Renal pelvis (tissue), 12 donors: ENCODE measurements at places on chromosomes 4 and X. TPM values are rescaled to one million over a fixed set of nuclear protein-coding genes. Genes with fewer than 3 reads are reported as not detected.

The PCDH10 gene
- polyA plus RNA-seq: 5.4 TPM

The USP51 gene
- 11.5 TPM for polyA plus RNA-seq

The STARD8 gene
- polyA plus RNA-seq: 22.9 TPM

The TIGD2 gene
- polyA plus RNA-seq: 11.2 TPM

The TRIML2 gene
- polyA plus RNA-seq: not detected

The IBSP gene
- polyA plus RNA-seq: not detected

The MFAP3L gene
- polyA plus RNA-seq: 22.9 TPM

The TLR6 gene
- 0.74 TPM for polyA plus RNA-seq

The SYN1 gene
- 7.4 TPM for polyA plus RNA-seq

The BCORL1 gene
- polyA plus RNA-seq: 18.6 TPM

The MTMR8 gene
- polyA plus RNA-seq: 2.0 TPM

The FAM9B gene
- polyA plus RNA-seq: 0.10 TPM

The TRO gene
- 114 TPM for polyA plus RNA-seq

The TGIF2LX gene
- not detected for polyA plus RNA-seq

The EGF gene
- 4.6 TPM for polyA plus RNA-seq

The LIMCH1 gene
- 101 TPM for polyA plus RNA-seq

The ODAM gene
- 2.1 TPM for polyA plus RNA-seq

The PDLIM3 gene
- polyA plus RNA-seq: 4.5 TPM

The LANCL3 gene
- polyA plus RNA-seq: 0.23 TPM

The PRDM8 gene
- polyA plus RNA-seq: 2.8 TPM

The NLGN4X gene
- 11.4 TPM for polyA plus RNA-seq

The ADH7 gene
- polyA plus RNA-seq: not detected

The GATA1 gene
- 0.54 TPM for polyA plus RNA-seq

The CYBB gene
- 8.8 TPM for polyA plus RNA-seq

The ZNF518B gene
- 28.4 TPM for polyA plus RNA-seq

The TRIML1 gene
- not detected for polyA plus RNA-seq

The RAB39B gene
- polyA plus RNA-seq: 2.9 TPM

The FAM184B gene
- 0.84 TPM for polyA plus RNA-seq

The DNASE1L1 gene
- polyA plus RNA-seq: 16.0 TPM

The GLOD5 gene
- polyA plus RNA-seq: 0.79 TPM

The RAB41 gene
- polyA plus RNA-seq: 1.2 TPM

The WDR44 gene
- polyA plus RNA-seq: 12.4 TPM

The LINC00632 gene
- polyA plus RNA-seq: 9.9 TPM

The SCML2 gene
- polyA plus RNA-seq: 8.2 TPM

The SYTL5 gene
- polyA plus RNA-seq: 2.3 TPM
